Colonic mucosa (tissue), 4 donors: ENCODE measurements at places on chromosomes 6 and 20. TPM values are rescaled to one million over a fixed set of nuclear protein-coding genes. Genes with fewer than 3 reads are reported as not detected.

The RHAG gene
- not detected for total RNA-seq

DNA sequence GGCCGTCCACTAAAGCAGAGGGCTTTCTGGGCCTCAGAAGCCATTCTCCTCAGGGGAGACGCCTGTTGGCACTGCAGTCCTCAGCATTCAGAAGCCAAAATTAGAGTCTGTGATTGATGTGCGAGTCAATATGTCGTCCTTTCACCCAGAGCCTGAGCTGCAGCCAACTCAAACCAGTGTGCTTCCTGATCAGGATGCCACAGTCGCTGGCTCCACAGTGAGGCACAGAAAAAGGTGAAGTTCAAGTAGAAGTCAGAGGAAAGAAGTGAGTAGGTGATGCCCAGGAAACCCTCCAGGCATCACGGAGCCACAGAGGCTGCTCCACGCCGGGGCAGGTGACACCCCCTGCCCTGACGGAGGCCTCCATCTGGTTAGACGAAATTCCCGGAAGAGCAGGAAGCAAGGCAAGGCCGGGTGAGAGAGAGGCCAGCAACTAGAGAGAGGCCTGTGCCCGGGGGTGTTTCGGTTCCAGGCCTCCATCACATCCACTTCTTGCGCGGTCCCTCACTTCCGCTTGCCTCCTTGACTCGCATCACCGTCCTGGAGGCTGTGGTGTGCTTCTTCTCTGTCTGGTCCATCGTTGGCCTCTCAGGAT is 177.7 kb upstream of the SNX9 start:
- no peak for DNase-seq

GRCh38 chr6:25239498-25239897 is 39.7 kb upstream of the CARMIL1 start:
- no peak for DNase-seq

DNA sequence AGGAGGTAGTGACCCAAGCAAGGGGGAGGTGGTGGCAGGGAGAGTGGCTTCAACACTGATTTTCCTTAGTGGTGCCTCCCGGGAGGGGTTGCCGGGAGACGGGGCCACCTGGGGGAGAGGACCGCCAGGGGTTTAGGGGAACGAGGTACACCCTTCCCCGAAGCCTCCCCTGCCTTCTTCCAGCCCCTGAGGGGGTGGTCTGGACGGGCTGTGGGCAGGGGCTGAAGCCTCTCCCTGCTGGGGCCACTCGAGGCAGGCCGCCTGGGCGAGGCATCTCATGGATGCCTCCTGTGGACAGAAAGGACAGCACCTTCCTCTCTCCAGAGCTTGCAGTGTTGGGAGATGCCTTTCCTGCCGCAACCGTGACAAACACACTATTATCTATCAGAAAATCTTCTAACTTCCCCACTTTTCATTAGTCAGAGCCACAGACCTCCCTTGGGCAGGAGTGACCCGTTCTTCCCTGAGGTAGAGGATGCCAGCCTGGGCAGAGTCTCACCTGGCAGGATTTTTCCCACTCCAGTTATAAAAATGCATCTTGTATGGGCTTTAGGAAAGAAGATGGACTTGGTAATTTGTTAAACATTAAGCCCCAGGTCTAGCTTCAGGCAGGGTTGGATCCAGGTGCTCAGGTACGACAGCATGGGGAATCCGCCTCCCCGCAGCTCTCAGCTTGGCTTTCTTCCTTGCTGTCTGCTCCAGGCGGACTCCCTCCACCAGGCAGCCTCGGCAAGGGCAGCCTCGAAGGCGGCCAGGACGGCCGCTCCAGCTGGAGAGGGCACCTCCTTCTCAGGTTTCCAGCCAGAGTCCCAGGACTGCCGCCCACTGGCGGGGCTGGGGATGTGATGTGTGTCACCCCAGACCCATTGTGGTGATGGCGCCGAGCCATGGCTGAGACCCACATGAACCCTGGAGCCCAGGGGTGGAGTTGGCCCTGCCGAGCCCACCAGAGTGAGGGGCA is 11.0 kb downstream of the HRH3 start:
- DNase-seq, result no peak

DNA sequence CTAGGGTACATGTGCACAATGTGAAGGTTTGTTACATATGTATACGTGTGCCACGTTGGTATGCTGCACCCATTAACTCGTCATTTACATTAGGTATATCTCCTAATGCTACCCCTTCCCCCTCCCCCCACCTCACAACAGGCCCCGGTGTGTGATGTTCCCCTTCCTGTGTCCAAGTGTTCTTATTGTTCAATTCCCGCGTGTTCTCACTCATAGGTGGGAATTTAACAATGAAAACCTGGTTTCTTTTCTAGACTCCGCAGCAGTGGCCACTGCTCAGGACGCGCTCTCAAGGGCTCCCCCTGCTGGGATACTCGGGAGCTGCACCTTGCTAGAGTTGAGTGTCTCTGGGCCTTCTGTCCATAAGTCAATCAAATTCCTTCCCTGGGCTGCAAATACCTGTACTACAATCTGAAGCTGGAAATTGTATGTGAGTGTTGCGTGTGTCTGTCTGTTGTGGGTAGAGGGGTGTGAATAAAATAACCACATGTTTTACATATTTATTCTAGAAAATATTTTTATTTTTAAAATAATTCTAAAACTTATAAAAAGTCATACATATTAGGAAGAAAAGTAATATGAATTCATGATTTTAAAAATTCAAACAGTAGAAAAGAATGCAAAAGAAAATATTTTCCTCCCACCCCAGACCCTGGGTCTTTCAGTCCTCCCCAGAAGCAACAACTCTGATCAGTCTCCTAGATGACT is 8.2 kb upstream of the CEP250 start:
- DNase-seq, result peak; percentile 96

GRCh38 chr6:157912326-157912725 is 69.3 kb upstream of the SYNJ2 start:
- no peak for DNase-seq

GRCh38 chr6:83889621-83890020 is 30.1 kb downstream of the CYB5R4 start:
- DNase-seq, result no peak

The PKIB gene
- 113 TPM for total RNA-seq

- DNase-seq, result no peak
Measured at GRCh38 chr6:6836609-6837406, 248.3 kb downstream of the LY86 start.

The HEBP2 gene
- total RNA-seq, result 82.3 TPM
